ENCODE measurements at places on chromosomes 6 and 20. TPM values are rescaled to one million over a fixed set of nuclear protein-coding genes. Genes with fewer than 3 reads are reported as not detected.

The TGM3 gene
- total RNA-seq: not detected

The SLC22A7 gene
- total RNA-seq: not detected

The SLC4A11 gene
- total RNA-seq: 0.77 TPM

The TFAP2D gene
- total RNA-seq: not detected

The NKX2-2 gene
- total RNA-seq: not detected

The SLC12A5 gene
- total RNA-seq: 0.87 TPM

The COL11A2 gene
- 1.3 TPM for total RNA-seq

- H3K27ac ChIP-seq: no peak overlapping the region
- DNase-seq: no peak
- peaks cover 15% of the 10 kb centered on the region for H3K27me3 ChIP-seq
- H3K4me1 ChIP-seq: no peaks in the 10 kb centered on the region
- H3K4me3 ChIP-seq: no peak overlapping the region
These were observed 64.9 kb upstream of the ZNF133 start for GRCh38 chr20:18223409-18223808.

- H3K4me1 ChIP-seq: no peaks in the 10 kb centered on the region
- no peaks in the 10 kb centered on the region for H3K27me3 ChIP-seq
- no peak overlapping the region for H3K4me3 ChIP-seq
- H3K27ac ChIP-seq: no peak overlapping the region
These were observed 637.5 kb upstream of the MAN1A1 start for GRCh38 chr6:119986934-119987549.

DNA sequence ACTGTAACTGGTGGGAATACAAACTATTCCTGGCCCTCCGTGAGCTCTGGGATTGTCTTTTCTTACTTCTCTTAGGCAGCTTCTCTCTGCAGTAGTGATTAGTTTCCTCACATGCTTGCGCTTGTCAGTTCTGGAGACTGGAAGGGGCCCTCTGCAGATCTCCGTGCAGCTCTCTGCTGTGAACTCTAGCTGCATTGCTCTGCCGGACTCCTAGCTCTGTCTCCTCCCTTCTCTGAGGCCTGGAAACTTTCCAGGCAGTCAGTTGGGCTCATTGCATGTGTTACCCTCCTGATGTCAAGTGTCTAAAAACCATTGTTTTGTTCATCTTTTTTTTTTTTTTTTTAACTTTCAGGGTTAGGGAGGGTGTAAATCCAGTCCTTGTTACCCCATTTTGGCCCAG is 102.3 kb downstream of the CTNNBL1 start:
- no peaks in the 10 kb centered on the region for H3K27me3 ChIP-seq
- peaks cover 24% of the 10 kb centered on the region for H3K36me3 ChIP-seq
- H3K27ac ChIP-seq: no peak overlapping the region
- H3K4me3 ChIP-seq: no peak overlapping the region

GRCh38 chr6:157139054-157139708 is 184.1 kb downstream of the TMEM242 start:
- no peak for DNase-seq
- no peaks in the 10 kb centered on the region for H3K27me3 ChIP-seq
- H3K4me1 ChIP-seq: peaks cover 11% of the 10 kb centered on the region
- no peak overlapping the region for H3K4me3 ChIP-seq

DNA sequence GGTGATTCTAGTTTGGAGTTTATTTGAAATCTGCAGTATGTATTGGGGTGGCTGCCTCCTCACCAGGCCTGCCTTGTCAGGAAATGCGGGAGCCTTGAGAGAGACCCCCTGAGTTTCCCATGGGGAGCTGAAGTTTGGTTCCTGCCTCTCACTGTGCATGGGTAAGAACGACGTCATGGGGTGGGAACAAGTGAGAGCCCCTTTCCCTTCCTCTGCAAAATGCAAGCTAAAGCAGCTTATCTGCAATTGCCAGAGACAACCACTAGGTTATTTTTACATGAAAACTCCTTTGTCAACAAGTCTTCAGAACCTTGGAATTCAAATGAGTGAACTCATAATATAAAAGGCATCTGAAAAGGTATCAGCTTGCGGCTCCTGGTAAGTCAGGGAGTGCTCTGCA is 58.4 kb downstream of the TMEM170B start:
- no peaks in the 10 kb centered on the region for H3K4me1 ChIP-seq
- H3K27me3 ChIP-seq: no peaks in the 10 kb centered on the region
- H3K27ac ChIP-seq: no peak overlapping the region
- H3K4me3 ChIP-seq: no peak overlapping the region
- H3K36me3 ChIP-seq: no peaks in the 10 kb centered on the region

GRCh38 chr6:97714772-97715171 is 431.8 kb upstream of the MMS22L start:
- no peak overlapping the region for H3K27ac ChIP-seq
- no peaks in the 10 kb centered on the region for H3K36me3 ChIP-seq
- no peaks in the 10 kb centered on the region for H3K27me3 ChIP-seq
- no peaks in the 10 kb centered on the region for H3K4me1 ChIP-seq
- no peak overlapping the region for H3K4me3 ChIP-seq
- no peak for DNase-seq

DNA sequence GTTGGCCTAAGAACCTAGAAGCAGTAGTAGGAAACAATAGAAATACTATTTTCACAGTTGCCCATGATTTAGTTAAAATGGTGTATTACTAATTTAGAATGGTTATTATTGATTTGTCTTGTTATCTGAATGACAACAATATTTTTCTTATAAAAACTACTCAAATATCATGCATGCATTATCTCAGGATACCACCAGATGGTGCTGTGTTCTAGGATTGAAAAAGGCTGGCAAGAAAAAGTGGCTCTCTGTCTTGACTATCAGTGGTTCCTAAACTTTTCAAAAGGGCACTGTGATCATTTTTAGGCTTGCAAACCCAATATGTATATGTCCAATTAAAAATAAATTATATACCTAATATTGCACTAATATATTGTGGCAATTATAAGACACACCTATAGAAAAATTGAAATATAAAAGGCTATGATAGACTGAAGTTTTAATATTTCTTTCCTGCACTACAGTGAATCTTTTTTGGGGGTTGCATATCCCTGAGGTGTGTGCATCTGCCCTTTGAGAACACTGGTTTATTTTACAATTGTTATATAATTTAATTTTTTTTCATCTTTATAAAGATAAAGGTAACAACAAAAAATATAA is 131.7 kb upstream of the MLIP start:
- no peak overlapping the region for H3K27ac ChIP-seq
- DNase-seq: peak; percentile 29
- no peak overlapping the region for H3K4me3 ChIP-seq
- H3K36me3 ChIP-seq: no peaks in the 10 kb centered on the region
- H3K27me3 ChIP-seq: no peaks in the 10 kb centered on the region
- H3K4me1 ChIP-seq: no peaks in the 10 kb centered on the region

DNA sequence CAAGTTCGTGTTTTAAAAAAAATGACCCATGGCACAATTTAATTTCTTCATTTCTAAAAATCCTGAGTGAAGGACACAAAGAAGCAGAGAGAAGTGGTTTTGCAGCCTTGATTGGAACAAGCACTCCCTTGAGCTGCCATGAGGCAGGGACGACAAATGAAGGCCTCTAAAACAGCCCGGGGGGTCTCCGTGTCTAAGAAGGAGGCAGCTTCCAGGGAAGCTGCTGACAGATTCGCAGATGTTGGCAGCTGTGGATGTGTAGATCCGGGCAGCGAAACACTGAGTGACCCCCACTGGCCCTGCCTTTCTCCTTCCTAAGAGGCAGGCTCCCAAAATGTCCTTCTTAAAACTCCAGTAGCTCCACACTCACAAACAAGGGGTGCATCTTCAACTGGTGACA is 9.6 kb upstream of the LBP start:
- no peak overlapping the region for H3K4me3 ChIP-seq
- no peaks in the 10 kb centered on the region for H3K36me3 ChIP-seq
- no peak for DNase-seq
- H3K4me1 ChIP-seq: no peaks in the 10 kb centered on the region
- no peak overlapping the region for H3K27ac ChIP-seq

DNA sequence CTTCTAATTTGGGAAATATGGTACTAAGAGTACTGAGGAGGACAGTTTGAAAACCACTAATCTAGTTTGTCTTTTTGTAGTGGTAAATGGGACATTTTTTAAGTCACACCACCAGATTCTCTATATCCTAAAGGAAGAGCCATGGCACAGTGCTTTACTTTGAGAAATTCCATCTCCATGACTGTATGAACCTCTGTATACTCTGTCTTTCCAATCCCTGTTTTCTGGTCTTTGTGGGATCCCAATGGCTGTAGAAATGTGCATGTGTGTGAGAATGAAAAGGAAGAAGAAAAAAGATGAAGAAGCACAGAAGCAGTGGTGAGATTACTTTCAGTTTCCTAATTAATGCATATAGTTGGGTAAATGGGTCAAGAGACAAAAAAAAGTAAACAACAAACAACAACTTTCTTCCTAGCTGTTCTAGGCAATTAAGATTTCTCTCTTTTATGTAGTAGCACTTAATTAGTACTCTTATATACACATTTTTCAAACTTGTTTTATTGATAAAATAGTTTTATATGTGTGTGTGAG is 141.2 kb upstream of the HCRTR2 start:
- no peak overlapping the region for H3K4me3 ChIP-seq
- H3K27ac ChIP-seq: no peak overlapping the region
- no peak for DNase-seq
- no peaks in the 10 kb centered on the region for H3K4me1 ChIP-seq
- H3K27me3 ChIP-seq: no peaks in the 10 kb centered on the region
- H3K36me3 ChIP-seq: no peaks in the 10 kb centered on the region

GRCh38 chr6:159163901-159164370 is 5.3 kb upstream of the FNDC1 start:
- DNase-seq: no peak
- peaks cover 9% of the 10 kb centered on the region for H3K4me1 ChIP-seq
- H3K27me3 ChIP-seq: peaks cover 58% of the 10 kb centered on the region
- H3K4me3 ChIP-seq: no peak overlapping the region
- no peak overlapping the region for H3K27ac ChIP-seq

GRCh38 chr6:52233975-52234823 is 10.1 kb downstream of the IL17F start:
- H3K36me3 ChIP-seq: no peaks in the 10 kb centered on the region
- H3K4me3 ChIP-seq: no peak overlapping the region

- no peak for DNase-seq
- no peak overlapping the region for H3K4me3 ChIP-seq
- H3K27me3 ChIP-seq: no peaks in the 10 kb centered on the region
- H3K27ac ChIP-seq: no peak overlapping the region
- H3K4me1 ChIP-seq: no peaks in the 10 kb centered on the region
These were observed 852.3 kb upstream of the HS3ST5 start for GRCh38 chr6:115194981-115195638.

GRCh38 chr20:36153736-36154699 is 522 bp upstream of the EPB41L1 start:
- no peak overlapping the region for H3K27ac ChIP-seq
- peaks cover 23% of the 10 kb centered on the region for H3K27me3 ChIP-seq
- no peak overlapping the region for H3K4me3 ChIP-seq
- DNase-seq: peak; percentile 22
- no peaks in the 10 kb centered on the region for H3K36me3 ChIP-seq

GRCh38 chr6:52286798-52287432 is 2.4 kb upstream of the MCM3 start:
- DNase-seq: peak; percentile 72
- H3K4me1 ChIP-seq: peaks cover 38% of the 10 kb centered on the region
- no peak overlapping the region for H3K27ac ChIP-seq
- no peak overlapping the region for H3K4me3 ChIP-seq
- no peaks in the 10 kb centered on the region for H3K27me3 ChIP-seq
- peaks cover 18% of the 10 kb centered on the region for H3K36me3 ChIP-seq

- H3K36me3 ChIP-seq: no peaks in the 10 kb centered on the region
- no peak overlapping the region for H3K4me3 ChIP-seq
- DNase-seq: no peak
- H3K4me1 ChIP-seq: peaks cover 4% of the 10 kb centered on the region
- no peaks in the 10 kb centered on the region for H3K27me3 ChIP-seq
- H3K27ac ChIP-seq: no peak overlapping the region
These were observed 141.1 kb upstream of the SGK1 start for GRCh38 chr6:134458857-134459657.

- no peaks in the 10 kb centered on the region for H3K4me1 ChIP-seq
- no peaks in the 10 kb centered on the region for H3K36me3 ChIP-seq
- H3K27ac ChIP-seq: no peak overlapping the region
- no peak overlapping the region for H3K4me3 ChIP-seq
These were observed 34.0 kb upstream of the COL10A1 start for GRCh38 chr6:116159782-116160524.

- peak overlapping the region; percentile 94 for H3K27ac ChIP-seq
- H3K4me1 ChIP-seq: peaks cover 60% of the 10 kb centered on the region
- H3K4me3 ChIP-seq: peak overlapping the region; percentile 89
- peaks cover 41% of the 10 kb centered on the region for H3K36me3 ChIP-seq
- DNase-seq: no peak
These were observed 715 bp downstream of the PSMF1 start for GRCh38 chr20:1119128-1119505.

DNA sequence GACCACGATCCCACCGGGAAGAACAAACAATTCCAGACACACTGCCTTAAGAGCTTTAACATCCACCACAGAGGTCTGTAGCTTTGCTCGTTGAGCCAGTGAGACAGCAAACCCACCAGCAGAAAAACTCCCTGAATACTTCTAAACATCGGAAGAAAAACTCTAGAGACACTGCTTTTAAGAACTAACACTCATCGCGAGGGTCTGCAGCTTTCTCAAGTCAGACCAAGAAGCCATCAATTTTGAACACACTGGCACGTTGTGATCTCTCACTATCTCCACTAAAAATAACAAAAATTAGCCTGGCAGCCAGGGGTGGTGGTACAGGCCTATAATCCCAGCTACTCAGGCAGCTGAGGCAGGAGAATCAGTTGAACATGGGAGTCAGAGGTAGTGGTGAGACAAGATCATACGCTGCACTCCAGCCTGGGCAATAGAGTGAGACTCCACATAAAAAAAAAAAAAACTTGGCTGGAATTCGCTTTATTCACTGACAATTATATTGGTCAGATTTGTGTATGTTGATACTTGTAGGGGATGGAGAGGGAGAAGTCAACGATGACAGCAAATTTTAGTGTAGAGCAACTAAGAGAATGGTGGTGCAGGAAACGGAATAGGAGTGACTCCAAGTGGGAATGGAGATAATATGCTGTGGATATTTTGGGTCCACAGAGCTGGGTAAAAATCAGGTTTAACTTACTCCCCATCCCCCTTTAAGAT is 860 bp upstream of the TMEM14C start:
- H3K4me1 ChIP-seq: peaks cover 66% of the 10 kb centered on the region
- no peak for DNase-seq
- peak overlapping the region; percentile 95 for H3K4me3 ChIP-seq
- no peaks in the 10 kb centered on the region for H3K27me3 ChIP-seq
- H3K36me3 ChIP-seq: peaks cover 40% of the 10 kb centered on the region

DNA sequence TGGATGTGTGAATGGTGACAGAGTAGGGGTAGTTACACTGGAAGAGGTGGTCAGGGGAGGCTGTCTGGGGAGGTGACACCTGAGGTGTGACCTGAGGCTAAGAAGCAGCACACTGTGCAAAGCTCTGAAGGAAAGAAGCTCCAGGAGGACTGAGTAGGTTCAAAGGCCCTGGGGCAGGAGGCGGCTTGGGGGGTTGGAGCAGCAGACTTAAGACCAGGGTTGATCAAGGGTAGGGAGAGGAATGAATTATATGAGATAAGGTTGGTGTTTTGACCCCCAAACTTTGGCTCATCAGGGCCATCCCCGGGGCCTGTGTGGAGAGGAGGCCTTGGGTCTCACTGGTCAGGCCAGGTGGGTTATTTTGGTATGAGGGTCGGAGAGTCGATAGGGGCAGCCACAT is 166.1 kb downstream of the GRM4 start:
- DNase-seq: no peak
- H3K4me3 ChIP-seq: no peak overlapping the region

All from activated CD4-positive, alpha-beta T cell treated with anti-CD3 and anti-CD28 coated beads, Interleukin-2, amount 10 ng/mL, durations not matched to agents 7 days and 5 days (primary cell).